ENCODE measurements at places on chromosomes 7 and 10. TPM values are rescaled to one million over a fixed set of nuclear protein-coding genes. Genes with fewer than 3 reads are reported as not detected.
A peak's percentile ranks its signal among the peaks of the same experiment; 100 is the strongest.

The C10orf90 gene
- total RNA-seq: not detected

The PLPP4 gene
- not detected for total RNA-seq

The CCDC172 gene
- not detected for total RNA-seq

The AKAP9 gene
- 43.7 TPM for total RNA-seq

DNA sequence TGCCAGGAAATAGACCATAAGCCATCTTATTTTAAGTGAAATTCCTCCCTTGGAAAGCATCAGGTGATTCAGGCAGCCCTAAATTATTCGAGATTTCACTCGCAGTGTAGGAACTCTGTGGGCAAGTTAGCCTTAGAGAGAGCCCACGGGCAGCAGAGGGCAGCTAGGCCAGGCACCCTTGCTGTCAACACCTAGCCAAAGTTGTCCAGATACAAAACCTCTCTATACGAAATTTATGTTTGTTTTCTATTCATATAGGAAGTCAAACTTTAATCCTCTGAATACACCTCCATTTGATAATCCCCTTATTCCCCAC, 1043.5 kb downstream of the GATA3 start:
- no peak for DNase-seq

DNA sequence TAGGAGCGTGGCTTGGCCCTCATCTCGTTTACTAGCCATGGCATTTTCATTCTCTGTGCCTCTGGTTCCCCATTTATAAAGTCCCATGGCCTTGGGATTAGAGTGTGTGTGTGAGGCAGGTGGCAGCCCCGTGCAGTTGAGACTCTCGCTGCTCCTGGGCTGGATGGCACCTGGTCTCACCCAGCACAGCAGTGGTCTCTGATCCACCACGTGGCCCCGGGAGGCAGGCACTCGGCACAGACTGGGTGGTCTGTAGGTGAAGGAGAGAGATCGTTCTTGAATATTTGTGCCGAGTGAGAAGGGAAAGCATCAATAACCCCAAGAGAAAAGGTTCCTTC, 50.4 kb downstream of the CALML3 start:
- no peak for DNase-seq

- no peak for DNase-seq
Measured at GRCh38 chr7:36967387-36967786, 243.1 kb upstream of the AOAH start.

DNA sequence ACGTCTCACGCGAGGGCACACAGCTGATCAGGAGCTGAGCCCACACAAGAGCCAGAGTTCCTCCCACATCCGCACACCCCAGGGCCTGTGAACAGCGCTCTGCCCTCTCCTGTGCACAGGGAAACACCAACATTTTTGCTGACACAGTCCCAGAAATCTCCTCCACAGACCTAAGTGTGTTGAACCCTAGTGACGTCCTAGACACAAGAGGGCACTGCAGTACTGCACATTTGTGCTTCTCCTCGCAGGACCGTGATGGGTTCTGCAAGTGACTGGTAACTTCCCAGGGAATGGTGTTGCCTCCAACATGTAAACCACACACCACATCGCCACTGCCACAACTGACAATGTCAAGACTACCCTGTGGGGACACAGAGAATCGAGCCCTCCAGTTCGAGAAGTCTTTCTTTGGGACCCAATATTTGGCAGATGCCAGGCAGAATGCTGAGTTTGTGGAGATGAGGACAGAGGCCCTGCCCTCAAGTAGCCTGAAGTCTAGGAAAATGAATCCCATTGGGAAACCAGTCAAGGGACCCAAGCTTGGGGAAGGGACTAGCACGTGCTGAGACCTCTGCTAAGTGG, 170.3 kb downstream of the PAXIP1 start:
- no peak for DNase-seq

DNA sequence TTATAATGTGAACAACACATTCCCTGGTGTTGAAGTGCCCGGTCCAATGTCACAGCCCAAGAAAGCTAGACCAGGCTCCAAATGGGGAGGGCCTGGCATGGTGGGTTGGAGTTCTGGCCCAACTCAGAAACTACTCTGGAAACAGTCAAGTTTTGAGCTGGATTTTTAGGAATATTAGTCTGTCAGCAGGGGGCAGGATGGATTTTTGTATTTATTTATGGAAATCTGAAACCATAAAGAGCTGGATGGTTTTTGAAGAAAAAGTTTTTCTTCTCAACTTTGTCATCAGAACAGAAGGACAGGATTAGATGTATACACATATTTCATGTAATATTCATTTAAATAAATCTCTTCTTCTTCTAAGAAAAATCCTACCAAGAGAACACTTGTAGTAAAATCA, 97.5 kb downstream of the POU6F2 start:
- no peak for DNase-seq

DNA sequence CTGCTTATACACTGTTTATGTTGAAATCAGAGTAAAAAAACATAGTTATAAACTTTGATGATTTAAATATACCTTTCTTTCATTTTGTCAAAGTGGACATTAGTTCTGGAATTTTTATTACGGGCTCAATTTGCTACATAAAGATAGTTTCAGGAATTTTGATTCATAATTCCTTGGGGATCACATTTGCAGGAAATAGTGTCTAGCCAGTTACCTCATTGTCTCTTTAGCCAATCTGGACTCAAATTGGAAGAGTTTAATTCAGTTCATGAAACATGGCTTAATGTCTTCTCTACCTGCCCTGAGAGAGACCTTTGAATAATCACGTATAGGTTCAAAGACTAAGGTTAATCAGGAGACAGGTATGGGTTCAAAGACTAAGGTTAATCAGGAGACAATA, 262.6 kb downstream of the HGF start:
- no peak for DNase-seq

GRCh38 chr10:12984165-12984747, 17.3 kb downstream of the CCDC3 start:
- DNase-seq: no peak

- no peak for DNase-seq
Measured at GRCh38 chr10:20100171-20100570, 283.9 kb downstream of the PLXDC2 start.

DNA sequence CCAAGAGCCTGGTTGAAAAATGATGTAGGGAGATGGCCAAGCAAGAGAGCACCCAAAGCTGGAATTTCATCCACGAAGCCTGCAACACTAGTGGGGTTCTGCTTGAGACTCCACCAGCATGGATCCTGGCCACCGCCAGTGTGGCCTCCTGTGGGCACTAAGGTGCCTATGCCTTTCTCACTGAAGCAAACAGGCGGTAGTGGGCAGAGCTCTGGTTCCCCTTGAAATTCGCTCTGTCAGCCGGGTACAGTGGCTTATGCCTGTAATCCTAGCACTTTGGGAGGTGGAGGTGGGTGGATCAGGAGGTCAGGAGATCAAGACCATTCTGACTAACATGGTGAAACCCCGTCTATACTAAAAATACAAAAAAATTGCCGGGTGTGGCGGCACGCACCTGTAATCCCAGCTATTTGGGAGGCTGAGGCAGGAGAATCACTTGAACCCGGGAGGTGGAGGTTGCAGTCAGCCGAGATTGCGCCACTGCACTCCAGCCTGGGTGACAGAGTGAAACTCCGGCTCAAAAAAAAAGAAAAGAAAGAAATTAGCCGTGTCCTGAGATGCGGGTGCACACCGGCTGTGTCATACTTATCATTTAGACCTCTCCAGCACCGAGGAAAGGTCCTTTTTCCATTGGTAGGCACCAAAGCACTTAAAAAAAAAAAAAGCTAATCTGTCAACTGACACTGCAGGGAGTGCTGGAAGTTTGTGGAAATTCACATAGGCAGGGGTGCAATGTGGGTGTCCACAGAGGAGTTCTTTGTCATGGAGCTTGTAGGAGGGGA, 28.3 kb downstream of the CCM2 start:
- DNase-seq: no peak

DNA sequence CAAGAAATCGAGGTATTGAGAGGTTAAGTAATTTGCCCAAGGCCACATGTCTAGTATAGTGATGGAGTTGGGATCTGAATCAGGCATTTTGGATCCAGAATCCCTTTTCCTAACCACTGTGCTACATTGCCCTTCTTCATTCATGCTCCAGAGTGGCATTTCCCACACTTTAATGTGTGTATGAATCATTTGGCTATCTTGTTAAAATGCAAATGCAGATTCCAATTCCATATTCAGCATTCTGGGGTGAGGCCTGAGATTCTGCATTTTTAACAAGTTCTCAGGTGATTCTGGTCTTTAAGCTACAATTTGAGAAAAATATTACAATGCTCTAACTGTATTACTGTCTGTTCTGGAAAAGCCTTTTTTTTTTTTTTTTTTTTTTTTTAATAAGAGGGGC, 631.3 kb downstream of the PHTF2 start:
- DNase-seq: no peak

DNA sequence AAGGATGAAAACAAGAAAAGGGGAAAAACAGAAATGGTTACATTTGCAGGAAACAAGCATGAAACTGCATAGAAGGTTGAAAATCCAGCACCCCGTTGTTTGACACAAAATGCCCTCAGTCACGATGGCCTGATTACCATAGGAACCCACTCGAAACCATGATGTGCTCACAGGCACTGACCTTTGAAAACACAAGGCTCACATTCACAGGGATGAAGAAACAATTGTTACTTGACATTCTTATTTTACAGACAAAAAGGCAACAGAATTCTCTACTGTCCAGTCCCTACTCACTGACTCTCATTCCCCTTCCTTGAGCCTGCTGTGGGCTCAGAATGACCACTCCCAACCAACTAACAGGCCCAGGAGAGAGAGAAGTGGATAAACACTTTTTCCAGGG, 131.4 kb upstream of the PDLIM1 start:
- no peak for DNase-seq

GRCh38 chr7:134605978-134606923, 40.4 kb upstream of the BPGM start:
- peak; percentile 68 for DNase-seq

DNA sequence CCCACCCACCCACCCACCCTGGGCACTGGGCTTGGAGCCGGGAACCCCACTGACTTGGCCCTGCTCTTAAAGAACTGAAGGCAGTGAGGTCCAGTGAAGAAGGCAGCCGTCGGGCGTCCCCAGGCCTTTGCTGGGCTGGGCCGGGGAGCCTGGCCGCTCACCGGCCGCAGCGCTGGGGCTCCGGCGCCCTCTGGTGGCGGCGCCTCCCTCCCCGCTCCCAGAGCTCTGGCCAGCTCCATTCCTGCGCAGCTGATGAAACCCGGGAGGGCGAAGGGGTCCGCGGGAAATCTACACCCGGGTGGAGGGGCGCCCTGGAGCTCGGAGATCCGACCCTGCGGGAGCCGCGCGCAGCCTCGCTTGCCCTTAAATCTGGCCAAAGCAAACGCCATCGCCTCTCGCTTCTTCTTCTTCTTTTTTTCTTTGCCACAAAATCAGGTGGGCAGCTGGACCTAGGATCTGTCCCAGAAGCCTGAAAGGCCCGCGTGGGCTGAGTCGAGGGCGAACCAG, 1.7 kb upstream of the CXCL12 start:
- DNase-seq: peak; percentile 16

GRCh38 chr7:87451187-87451586, 24.3 kb downstream of the ABCB4 start:
- DNase-seq: no peak

DNA sequence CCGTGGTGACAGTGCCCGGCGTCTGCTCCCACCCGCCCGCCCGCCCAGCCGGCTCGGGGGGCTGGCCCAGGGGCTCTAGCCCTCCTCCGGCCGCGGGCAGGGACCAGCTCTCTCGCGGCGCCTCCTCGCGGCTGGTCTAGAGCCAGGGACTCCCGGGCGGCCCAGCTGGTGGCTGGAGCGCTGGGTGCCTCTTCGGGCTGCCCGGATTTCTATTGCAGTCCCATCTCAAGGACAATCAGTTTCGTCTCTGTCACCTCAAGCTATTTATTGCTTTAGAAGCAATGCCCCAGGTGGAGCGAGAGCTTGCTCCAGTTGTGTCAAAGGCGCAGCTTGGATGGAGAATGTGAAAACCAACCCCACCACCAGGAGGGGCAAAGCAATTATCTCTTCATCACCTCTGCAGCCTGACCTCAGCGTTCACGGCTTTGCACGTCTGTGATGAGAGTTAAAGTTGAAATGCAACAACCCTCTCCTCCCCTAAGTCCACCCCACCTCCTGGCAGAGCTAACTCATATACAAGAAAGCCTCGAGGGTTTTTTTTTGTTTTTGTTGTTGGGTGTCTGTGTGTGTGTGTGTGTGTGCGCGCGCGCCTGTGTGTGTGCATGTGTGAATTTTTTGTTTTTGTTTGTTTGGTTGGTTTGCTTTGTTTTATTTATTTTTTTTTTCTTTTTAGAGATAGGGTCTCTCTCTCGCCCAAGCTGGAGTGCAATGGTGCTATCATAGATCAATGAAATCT, at the start of gene ITGA8:
Gene ITGA8, minus strand, starts transcription at position 24 of the 736 bp plus-strand sequence. CDS start 151 bp downstream, outside the sequence.
- DNase-seq: peak; percentile 7

DNA sequence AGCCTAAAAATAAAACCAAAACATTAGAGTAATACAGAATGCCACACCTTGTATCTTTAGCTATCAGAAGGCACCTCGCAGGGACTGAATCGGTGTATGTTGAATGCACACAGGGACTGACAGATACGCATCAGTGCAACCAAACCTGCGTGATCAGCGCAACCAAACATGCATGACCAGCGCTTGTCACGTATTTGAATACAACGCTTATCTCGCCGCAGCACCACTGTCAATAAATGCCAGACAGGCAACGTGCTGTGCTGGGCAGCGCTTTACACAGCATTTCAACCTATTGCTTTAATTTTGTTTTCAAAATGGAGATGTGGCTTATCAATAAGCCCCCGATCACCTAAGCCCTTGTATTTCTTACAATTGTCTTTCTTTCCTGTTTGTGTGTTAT, 242.4 kb downstream of the SFMBT2 start:
- no peak for DNase-seq

DNA sequence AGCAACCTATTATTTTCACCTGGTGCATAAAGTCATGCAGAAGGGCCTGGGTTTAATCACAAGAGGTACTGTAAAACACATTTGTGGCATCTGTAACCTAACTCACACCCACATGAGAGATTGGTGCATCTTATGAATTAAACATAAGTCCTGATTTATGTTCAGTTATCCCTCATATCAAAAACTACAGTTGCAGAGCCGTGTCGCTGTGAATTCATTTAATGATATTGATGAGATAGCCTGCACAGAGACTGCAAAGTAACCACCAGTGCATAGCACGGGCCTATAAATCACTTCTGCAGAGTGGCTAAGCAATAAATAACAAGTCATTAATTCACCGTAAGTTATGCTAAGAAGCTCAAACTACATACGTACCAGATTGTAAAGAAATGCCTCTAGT, 178.2 kb downstream of the RELN start:
- no peak for DNase-seq

DNA sequence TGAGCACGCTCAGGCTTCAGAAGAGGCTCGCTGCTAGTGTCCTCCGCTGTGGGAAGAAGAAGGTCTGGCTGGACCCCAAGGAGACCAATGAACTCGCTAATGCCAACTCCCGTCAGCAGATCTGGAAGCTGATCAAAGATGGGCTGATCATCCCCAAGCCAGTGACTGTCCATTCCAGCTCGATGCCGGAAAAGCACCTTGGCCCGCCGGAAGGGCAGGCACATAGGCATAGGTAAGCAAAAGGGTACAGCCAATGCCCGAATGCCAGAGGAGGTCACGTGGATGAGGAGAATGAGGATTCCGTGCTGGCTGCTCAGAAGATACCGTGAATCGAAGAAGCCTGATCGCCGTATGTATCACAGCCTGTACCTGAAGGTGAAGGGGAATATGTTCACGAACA, 5.7 kb upstream of the PPP2R2D start:
- DNase-seq: no peak

All from activated CD4-positive, alpha-beta T cell treated with anti-CD3 and anti-CD28 coated beads, Interleukin-2, amount 10 ng/mL, durations not matched to agents 7 days and 5 days (primary cell).